Stomach (tissue), 19 donors: ENCODE measurements at places on chromosomes 2 and 18. TPM values are rescaled to one million over a fixed set of nuclear protein-coding genes. Genes with fewer than 3 reads are reported as not detected.

NEU4 gene
- not detected for total RNA-seq

LIMS2 gene
- total RNA-seq: 52.5 TPM

GRCh38 chr2:16319551-16320121 lies 346.0 kb downstream of the CYRIA start:
- H3K4me1 ChIP-seq: peaks cover 10% of the 10 kb centered on the region
- H3K4me3 ChIP-seq: no peak overlapping the region
- no peak for DNase-seq
- no peaks in the 10 kb centered on the region for H3K27me3 ChIP-seq
- H3K36me3 ChIP-seq: no peaks in the 10 kb centered on the region

GRCh38 chr2:178529194-178529593 lies 48.9 kb downstream of the PLEKHA3 start:
- no peak overlapping the region for H3K27ac ChIP-seq
- H3K27me3 ChIP-seq: no peaks in the 10 kb centered on the region
- H3K4me1 ChIP-seq: peaks cover 5% of the 10 kb centered on the region
- H3K36me3 ChIP-seq: peaks cover 29% of the 10 kb centered on the region
- no peak overlapping the region for H3K4me3 ChIP-seq
- DNase-seq: no peak

- H3K36me3 ChIP-seq: no peaks in the 10 kb centered on the region
- H3K4me3 ChIP-seq: no peak overlapping the region
- H3K27ac ChIP-seq: no peak overlapping the region
- peaks cover 6% of the 10 kb centered on the region for H3K4me1 ChIP-seq
Observed at GRCh38 chr2:152386266-152386665, 51.3 kb downstream of the FMNL2 start.

- H3K4me3 ChIP-seq: no peak overlapping the region
- H3K4me1 ChIP-seq: no peaks in the 10 kb centered on the region
- H3K27ac ChIP-seq: no peak overlapping the region
- no peaks in the 10 kb centered on the region for H3K27me3 ChIP-seq
- no peaks in the 10 kb centered on the region for H3K36me3 ChIP-seq
- peak; percentile 66 for DNase-seq
Observed at GRCh38 chr2:25664183-25664964, 9.0 kb downstream of the DTNB start.

GRCh38 chr2:200130762-200131166 lies 175.4 kb downstream of the MAIP1 start:
- H3K4me1 ChIP-seq: peaks cover 4% of the 10 kb centered on the region
- H3K27me3 ChIP-seq: no peaks in the 10 kb centered on the region
- no peak overlapping the region for H3K4me3 ChIP-seq
- H3K27ac ChIP-seq: no peak overlapping the region
- no peak for DNase-seq
- no peaks in the 10 kb centered on the region for H3K36me3 ChIP-seq

DNA sequence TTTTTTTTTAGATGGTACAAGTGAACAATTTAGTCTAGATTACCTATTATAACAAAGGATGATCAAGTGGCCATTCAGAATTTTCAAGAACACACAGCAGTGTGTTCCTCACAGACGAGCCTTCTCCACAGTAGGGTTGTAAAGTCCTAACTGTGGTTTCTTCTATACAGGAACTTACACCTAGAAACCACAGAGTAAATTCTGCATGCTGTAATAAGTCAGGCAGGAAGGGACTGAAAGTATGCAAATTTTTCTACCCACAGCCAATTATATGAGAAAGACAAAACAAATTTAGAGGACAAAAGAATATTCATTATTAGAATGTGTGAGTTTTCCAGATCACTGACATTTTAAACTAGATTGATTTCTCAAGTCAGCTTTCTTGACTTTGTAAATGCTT lies 99.5 kb downstream of the RBMS1 start:
- H3K4me1 ChIP-seq: peaks cover 11% of the 10 kb centered on the region
- H3K27ac ChIP-seq: no peak overlapping the region
- DNase-seq: peak; percentile 28
